ENCODE measurements at places on chromosomes 4 and X.

DNA sequence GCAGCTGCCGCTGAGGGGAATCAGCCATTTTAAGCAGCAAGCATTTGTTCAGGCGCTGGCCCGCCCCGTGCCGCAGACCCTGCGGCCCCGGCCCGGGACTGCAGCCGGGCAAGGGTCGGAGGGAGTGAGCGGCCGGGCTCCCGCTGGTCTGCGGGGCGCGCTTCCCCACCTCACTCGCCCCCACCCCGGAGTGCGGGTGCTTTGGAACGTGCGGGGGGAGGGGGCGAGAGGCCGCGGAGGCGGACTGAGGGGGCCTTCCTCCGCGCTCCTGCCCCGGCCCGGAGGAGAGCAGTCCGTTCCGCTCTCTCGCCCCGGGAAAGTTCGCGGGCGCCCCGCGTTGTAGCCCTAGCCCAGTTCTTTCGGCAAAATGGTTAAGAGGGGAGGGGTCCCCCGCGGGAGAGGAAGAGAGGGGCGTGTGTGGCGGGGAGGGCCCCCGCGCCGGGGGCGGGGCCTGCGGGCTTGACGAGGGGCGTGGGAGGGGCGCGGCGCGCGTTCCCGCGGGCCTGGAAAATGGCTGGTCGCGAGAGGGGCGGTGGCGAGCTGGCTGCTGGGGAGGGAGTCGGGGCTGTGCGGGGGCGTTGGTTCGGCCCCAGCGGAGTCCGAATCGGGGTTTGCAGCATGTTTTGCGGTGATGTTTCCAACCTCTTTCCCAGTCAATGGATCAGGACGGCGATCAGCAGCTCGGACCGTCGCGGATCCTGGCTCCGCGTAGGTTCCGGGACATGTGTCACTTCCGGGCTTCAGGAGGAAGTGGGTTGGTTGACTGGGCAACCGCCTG, 942 bp downstream of the ING2 start:
- H3K27me3 ChIP-seq: no peaks in the 10 kb centered on the region
- H3K36me3 ChIP-seq: peaks cover 22% of the 10 kb centered on the region
- peak; percentile 84 for DNase-seq
- H3K4me1 ChIP-seq: peaks cover 7% of the 10 kb centered on the region

- no peak overlapping the region for H3K4me3 ChIP-seq
- no peaks in the 10 kb centered on the region for H3K36me3 ChIP-seq
- DNase-seq: no peak
- H3K4me1 ChIP-seq: 0 out of 2 replicates have a peak, but pooled peaks cover 3% of the 10 kb centered on the region
- H3K27me3 ChIP-seq: no peaks in the 10 kb centered on the region
- no peak overlapping the region for H3K27ac ChIP-seq
Observed at GRCh38 chrX:11965436-11965835, 172.8 kb upstream of the FRMPD4 start.

DNA sequence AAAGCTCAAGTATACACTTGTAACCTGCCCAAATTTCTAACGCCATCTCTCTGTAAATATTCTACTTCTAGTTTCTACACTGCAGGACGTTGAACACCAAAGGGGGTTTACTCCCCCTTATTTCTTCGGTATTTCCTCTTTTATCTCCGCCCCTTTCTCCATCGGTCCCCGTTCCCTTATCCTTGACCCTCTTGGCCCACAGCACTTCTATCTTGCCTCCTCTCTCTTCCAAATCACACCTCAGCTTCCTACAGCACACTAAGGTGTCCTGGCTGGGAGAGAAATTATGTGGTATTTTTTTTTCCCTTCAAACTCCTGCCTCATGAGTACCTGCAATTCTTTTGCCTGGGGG, 715 bp downstream of the ZMAT1 start:
- no peak overlapping the region for H3K27ac ChIP-seq
- H3K4me1 ChIP-seq: no peaks in the 10 kb centered on the region
- peak overlapping the region; percentile 46 for H3K4me3 ChIP-seq
- no peak for DNase-seq
- H3K27me3 ChIP-seq: no peaks in the 10 kb centered on the region

DNA sequence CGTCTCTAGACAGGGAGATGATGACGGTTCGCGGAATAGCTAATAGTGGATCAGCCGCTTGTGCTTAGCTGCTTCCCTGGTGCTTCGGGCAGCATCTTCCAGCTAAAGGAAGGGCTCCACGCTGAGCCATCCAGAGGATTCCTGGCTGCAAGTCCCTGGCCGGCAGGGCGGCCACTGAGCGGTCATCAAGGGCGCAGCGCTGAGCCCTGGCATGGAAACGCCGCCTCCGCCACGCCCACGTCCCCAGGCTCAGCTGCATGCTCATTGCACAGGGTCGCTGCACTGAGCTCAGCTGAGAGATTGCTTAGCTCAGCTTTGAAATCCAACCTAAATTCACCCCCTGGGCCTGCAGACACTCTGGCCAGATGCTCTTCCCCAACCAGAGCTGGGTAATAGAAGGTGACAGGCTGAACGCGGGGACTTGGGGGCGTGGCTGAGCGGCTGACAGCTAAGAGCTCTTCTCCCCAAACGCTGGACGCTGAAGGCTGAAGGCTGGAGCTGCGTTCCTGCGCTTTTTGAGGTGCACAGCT, 118.2 kb upstream of the KIT start:
- H3K27me3 ChIP-seq: 0 out of 2 replicates have a peak, but pooled peaks cover 2% of the 10 kb centered on the region
- no peak for DNase-seq
- H3K4me1 ChIP-seq: no peaks in the 10 kb centered on the region
- H3K4me3 ChIP-seq: no peak overlapping the region
- H3K36me3 ChIP-seq: no peaks in the 10 kb centered on the region

- H3K4me3 ChIP-seq: no peak overlapping the region
- peaks cover 16% of the 10 kb centered on the region for H3K4me1 ChIP-seq
- DNase-seq: no peak
- no peaks in the 10 kb centered on the region for H3K27me3 ChIP-seq
- no peaks in the 10 kb centered on the region for H3K36me3 ChIP-seq
Observed at GRCh38 chrX:79107891-79108718, 36.4 kb upstream of the GPR174 start.

GRCh38 chr4:43348591-43348990, 456.1 kb downstream of the GRXCR1 start:
- no peaks in the 10 kb centered on the region for H3K36me3 ChIP-seq
- H3K27me3 ChIP-seq: no peaks in the 10 kb centered on the region
- H3K27ac ChIP-seq: no peak overlapping the region
- no peaks in the 10 kb centered on the region for H3K4me1 ChIP-seq

GRCh38 chr4:42767669-42768068, 110.8 kb upstream of the ATP8A1 start:
- H3K4me1 ChIP-seq: no peaks in the 10 kb centered on the region
- no peaks in the 10 kb centered on the region for H3K36me3 ChIP-seq
- no peak overlapping the region for H3K27ac ChIP-seq
- no peak for DNase-seq

DNA sequence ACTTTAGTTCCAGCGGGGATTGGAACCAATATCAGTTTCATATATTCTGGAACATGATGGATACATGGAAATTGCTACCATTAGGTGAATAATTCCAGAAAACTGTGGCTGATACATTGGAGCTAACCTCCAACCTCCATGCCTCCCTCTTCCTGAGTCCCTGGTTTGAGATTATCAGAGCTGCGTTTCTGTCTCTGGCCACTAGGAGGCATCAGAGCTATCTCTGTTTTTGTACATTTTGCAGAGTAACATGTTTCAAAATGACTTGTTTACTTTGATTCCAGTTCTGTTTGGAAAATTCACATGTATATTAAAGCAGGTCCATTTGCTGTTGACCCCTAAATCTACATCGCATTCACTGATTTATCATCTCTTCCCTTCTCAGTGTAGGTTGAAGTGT, 2.4 kb upstream of the RAB40AL start:
- H3K27ac ChIP-seq: no peak overlapping the region
- no peak overlapping the region for H3K4me3 ChIP-seq

GRCh38 chrX:3119376-3119775, 78.1 kb downstream of the ARSF start:
- DNase-seq: no peak
- no peak overlapping the region for H3K4me3 ChIP-seq
- H3K27ac ChIP-seq: no peak overlapping the region
- H3K36me3 ChIP-seq: no peaks in the 10 kb centered on the region

- H3K27ac ChIP-seq: no peak overlapping the region
- no peak for DNase-seq
- H3K27me3 ChIP-seq: no peaks in the 10 kb centered on the region
Observed at GRCh38 chrX:114500622-114501021, 83.3 kb upstream of the HTR2C start.

- H3K27ac ChIP-seq: peak overlapping the region; percentile 27
- H3K4me3 ChIP-seq: no peak overlapping the region
- peak; percentile 48 for DNase-seq
- peaks cover 4% of the 10 kb centered on the region for H3K36me3 ChIP-seq
Observed at GRCh38 chrX:154046031-154046781, 26.5 kb upstream of the IRAK1 start.

GRCh38 chrX:120768681-120769080, 107.0 kb downstream of the CT47B1 start:
- 0 out of 2 replicates have a peak overlapping the region, but pooled peaks have one; percentile 17 for H3K27ac ChIP-seq
- no peak overlapping the region for H3K4me3 ChIP-seq
- H3K4me1 ChIP-seq: no peaks in the 10 kb centered on the region
- DNase-seq: no peak
- H3K27me3 ChIP-seq: no peaks in the 10 kb centered on the region
- no peaks in the 10 kb centered on the region for H3K36me3 ChIP-seq

- peaks cover 54% of the 10 kb centered on the region for H3K4me1 ChIP-seq
- DNase-seq: peak; percentile 38
- H3K27ac ChIP-seq: peak overlapping the region; percentile 33
- H3K4me3 ChIP-seq: no peak overlapping the region
- peaks cover 9% of the 10 kb centered on the region for H3K36me3 ChIP-seq
Observed at GRCh38 chr4:83259586-83259985, 25.0 kb downstream of the COQ2 start.

GRCh38 chrX:17736856-17737709, at the start of gene SCML1:
TSS of gene SCML1 (plus strand) at chrX:17737493. CDS start at chrX:17744187, 6,694 bp downstream.
- peak within 1 kb of the TSS; percentile 93 for H3K27ac ChIP-seq
- H3K27me3 ChIP-seq: no peaks in the 10 kb centered on the region
- 0 out of 2 replicates have a peak, but pooled peaks cover 3% of the 10 kb centered on the region for H3K4me1 ChIP-seq
- no peaks in the 10 kb centered on the region for H3K36me3 ChIP-seq
- peak; percentile 97 for DNase-seq

DNA sequence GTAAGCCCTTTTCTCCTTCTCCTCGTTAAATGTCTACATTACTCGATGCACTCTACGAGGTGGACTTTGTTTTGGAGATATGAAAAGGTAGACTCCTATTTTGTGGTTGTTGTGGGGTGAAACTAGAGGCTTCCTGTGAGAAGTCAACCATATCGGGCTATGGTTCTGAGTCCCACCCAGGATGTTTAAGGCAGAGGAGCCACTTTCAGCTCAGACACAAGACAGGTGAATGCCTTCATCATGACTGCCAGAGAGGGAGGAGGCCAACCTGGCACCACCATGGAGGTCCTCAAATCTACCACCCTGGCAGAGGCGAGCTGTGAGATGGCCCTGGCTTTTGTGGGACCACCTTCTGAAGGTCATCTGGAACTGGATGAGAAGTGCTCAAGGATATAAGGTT, 154.4 kb upstream of the KLF3 start:
- H3K4me3 ChIP-seq: no peak overlapping the region
- no peaks in the 10 kb centered on the region for H3K36me3 ChIP-seq
- H3K27me3 ChIP-seq: no peaks in the 10 kb centered on the region
- H3K27ac ChIP-seq: no peak overlapping the region
- DNase-seq: no peak
- H3K4me1 ChIP-seq: no peaks in the 10 kb centered on the region

GRCh38 chr4:139934708-139935195, 219.2 kb downstream of the MAML3 start:
- DNase-seq: no peak
- H3K4me1 ChIP-seq: no peaks in the 10 kb centered on the region
- H3K27ac ChIP-seq: no peak overlapping the region
- no peak overlapping the region for H3K4me3 ChIP-seq

GRCh38 chr4:177699365-177700213, 257.4 kb upstream of the AGA start:
- H3K27me3 ChIP-seq: no peaks in the 10 kb centered on the region
- no peaks in the 10 kb centered on the region for H3K36me3 ChIP-seq
- DNase-seq: no peak
- no peak overlapping the region for H3K4me3 ChIP-seq
- H3K27ac ChIP-seq: no peak overlapping the region

- DNase-seq: no peak
- no peaks in the 10 kb centered on the region for H3K27me3 ChIP-seq
- H3K27ac ChIP-seq: no peak overlapping the region
- H3K4me1 ChIP-seq: peaks cover 12% of the 10 kb centered on the region
- no peak overlapping the region for H3K4me3 ChIP-seq
Observed at GRCh38 chrX:47212381-47213293, 5.8 kb upstream of the CDK16 start.

DNA sequence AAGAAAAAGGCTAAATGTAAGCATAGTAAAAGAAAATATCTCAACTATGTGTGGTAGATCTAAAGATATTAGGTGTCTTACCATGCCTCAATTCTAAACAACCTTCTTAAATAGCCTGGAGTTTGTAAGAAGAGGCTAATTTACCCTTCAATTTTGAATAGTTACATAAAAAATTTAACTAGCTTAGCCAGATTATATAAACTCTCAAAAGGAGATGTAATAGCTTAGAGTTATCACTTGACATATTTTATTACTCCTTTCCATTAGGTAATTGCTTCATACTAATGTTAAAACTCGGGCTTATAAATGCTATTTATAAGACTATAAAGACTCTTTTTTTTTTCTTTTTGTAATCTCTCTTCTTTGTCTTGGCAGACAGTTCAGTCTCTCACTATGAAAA, 297.5 kb upstream of the PABPC4L start:
- no peaks in the 10 kb centered on the region for H3K4me1 ChIP-seq
- no peaks in the 10 kb centered on the region for H3K27me3 ChIP-seq
- H3K36me3 ChIP-seq: no peaks in the 10 kb centered on the region
- no peak for DNase-seq
- no peak overlapping the region for H3K27ac ChIP-seq

- no peaks in the 10 kb centered on the region for H3K36me3 ChIP-seq
- no peak for DNase-seq
- H3K4me1 ChIP-seq: peaks cover 6% of the 10 kb centered on the region
- no peaks in the 10 kb centered on the region for H3K27me3 ChIP-seq
Observed at GRCh38 chr4:126023896-126024295, 709.1 kb downstream of the FAT4 start.

DNA sequence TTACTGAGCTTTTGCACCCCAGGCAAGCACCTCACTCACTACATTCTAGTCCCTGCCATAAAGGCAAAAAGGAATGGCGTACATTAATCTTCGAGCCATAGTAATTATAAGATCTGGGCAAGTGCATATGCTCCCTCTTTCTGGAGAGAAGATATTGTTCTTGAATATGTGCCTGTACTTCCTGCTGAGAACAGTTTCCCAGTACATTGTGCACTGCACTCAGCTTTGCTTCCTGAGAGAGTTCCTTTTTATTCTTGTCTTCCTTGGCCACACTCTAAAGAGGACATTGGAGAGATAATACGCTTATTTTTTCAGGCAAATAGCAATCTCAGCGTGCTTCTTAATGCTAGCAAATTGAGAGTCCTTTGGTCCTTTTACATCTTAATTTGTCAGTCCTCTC, 909.0 kb upstream of the PCDH10 start:
- no peak overlapping the region for H3K4me3 ChIP-seq
- no peaks in the 10 kb centered on the region for H3K36me3 ChIP-seq
- no peak for DNase-seq

- peaks cover 37% of the 10 kb centered on the region for H3K4me1 ChIP-seq
- no peak overlapping the region for H3K4me3 ChIP-seq
- H3K27me3 ChIP-seq: no peaks in the 10 kb centered on the region
- DNase-seq: peak; percentile 96
- no peak overlapping the region for H3K27ac ChIP-seq
Observed at GRCh38 chr4:82780752-82781231, 17.8 kb downstream of the SCD5 start.
